ENCODE measurements at places on chromosomes 16 and 17.

- no peak for DNase-seq
These were observed 112.0 kb downstream of the AXIN2 start for GRCh38 chr17:65449495-65449894.

- DNase-seq: no peak
These were observed 37.8 kb upstream of the C16orf78 start for GRCh38 chr16:49335828-49336227.

DNA sequence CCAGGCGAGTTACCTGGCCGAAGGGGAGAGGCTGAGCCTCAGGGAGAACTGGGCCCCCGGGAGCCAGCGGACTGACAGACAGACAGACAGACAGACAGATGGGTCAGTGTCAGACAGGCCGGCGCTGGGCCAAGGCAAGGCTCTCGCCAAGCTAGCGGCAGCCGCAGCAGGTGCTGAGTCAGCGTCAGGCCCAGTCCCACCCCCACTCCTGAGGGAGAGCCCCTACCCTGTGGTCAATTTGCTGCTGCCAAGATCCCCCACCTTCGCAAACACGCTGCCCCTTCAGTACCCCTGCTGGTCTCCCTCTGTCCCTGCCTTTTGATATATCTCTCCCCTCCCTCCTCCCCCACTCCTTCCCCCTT, 1.5 kb downstream of the FGF11 start:
- DNase-seq: no peak

GRCh38 chr16:4387781-4388180, 16.1 kb downstream of the VASN start:
- no peak for DNase-seq

DNA sequence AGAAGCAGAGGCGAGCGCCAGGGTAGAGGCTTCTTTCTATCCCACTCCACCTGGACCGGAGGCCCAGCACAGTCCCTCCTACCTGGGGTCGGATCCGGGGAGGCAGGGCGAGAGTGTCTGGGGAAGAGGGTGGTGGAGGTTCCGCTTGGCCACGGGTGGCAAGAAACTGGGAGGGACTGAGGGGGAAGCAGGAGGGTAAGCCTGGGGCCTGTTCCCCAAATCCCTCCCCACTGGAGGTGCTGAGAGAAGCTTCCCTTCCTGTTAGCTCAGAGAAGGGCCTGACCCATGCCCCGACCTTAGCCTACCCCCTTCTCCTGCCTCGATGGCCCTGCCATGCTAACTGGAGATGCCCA, 1.8 kb upstream of the TPPP3 start:
- no peak for DNase-seq

- DNase-seq: no peak
These were observed 41.2 kb downstream of the TTC19 start for GRCh38 chr17:16040710-16041251.

DNA sequence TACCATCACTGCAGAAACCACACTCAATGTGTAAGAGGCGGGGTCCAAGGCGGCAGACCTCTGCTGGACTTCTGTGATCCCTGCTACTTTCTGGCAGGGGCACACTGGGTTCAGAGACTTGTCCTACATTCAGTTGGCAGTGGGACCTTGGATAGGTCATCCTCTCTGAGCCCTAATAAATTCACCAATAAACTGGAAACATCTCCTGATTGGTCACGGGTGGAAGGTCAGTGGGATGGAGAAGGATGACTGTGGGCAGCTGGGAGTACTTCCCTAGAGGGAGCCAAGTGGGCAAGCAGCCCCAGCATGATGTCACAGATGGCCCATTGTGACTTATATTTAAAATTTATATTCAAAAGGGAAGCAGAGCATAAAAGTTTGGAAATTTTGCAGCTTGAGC, 49.7 kb downstream of the RNF112 start:
- DNase-seq: no peak

GRCh38 chr16:55501549-55502322, 7.1 kb upstream of the LPCAT2 start:
- no peak for DNase-seq

- no peak for DNase-seq
These were observed 2.3 kb downstream of the PDK2 start for GRCh38 chr17:50097455-50097854.

- no peak for DNase-seq
These were observed 15.9 kb upstream of the SLC38A10 start for GRCh38 chr17:81310949-81311550.

DNA sequence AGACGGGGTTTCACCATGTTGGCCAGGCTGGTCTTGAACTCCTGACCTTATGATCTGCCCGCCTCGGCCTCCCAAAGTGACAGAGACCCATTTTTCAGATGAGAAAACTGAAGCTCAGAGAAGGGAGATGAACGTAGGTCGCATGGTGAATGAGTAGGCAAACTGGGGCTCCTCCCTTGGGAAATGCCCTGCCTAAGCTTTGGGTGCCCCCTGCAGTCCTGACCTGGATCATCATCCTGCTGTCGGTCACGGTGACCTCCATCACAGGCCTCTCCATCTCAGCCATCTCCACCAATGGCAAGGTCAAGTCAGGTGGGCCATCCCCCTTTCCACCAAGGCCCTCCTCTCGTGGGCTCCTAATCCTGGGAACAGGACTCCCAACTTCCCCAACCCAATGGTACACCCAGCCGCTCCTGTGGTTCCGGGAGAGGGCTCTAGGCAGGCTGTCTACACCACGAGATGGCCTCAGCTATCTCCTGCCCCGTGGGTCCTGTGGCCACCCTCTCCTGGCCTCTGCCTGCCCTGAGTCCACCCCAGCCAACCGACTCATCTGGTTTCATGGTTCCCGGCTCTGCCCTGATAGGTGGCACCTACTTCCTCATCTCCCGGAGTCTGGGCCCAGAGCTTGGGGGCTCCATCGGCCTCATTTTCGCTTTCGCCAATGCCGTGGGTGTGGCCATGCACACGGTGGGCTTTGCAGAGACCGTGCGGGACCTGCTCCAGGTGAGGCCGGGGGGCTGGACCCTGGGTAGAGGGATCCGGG, 4.7 kb downstream of the SLC12A3 start:
- no peak for DNase-seq

GRCh38 chr16:57356547-57356946, 2.0 kb upstream of the CCL22 start:
- DNase-seq: no peak

DNA sequence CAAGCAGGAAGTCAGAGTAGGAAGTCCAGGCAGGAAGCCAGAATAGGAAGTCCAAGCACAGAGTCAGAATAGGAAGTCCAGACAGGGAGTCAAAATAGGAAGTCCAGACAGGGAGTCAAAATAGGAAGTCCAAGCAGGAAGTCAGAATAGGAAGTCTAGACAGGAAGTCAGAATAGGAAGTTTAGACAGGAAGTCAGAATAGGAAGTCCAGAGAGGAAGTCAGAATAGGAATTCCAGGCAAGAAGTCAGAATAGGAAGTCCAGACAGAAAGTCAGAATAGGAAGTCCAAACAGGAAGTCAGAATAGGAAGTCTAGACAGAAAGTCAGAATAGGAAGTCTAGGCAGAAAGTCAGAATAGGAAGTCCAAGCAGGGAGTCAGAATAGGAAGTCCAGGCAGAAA, 105.3 kb upstream of the C16orf82 start:
- no peak for DNase-seq

- DNase-seq: no peak
These were observed 1.4 kb upstream of the HES7 start for GRCh38 chr17:8125154-8125946.

DNA sequence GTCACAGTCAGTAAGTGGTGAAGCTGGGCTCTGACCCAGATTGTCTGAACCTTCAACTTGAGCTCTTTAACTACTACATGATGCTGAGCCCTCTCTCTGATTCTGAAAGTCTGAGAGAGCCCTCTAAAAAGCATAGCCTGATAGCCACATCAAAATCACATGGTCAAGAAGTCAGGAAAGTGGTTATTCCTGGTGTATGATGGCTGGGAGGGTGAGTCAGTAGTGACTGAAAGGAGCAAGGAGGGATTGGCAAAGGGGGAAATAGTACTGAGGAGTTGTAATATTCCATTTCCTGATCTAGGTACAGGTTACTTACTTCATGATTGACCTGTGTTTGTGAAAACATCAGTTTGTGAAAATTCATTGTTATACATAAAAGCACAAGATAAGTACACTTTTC, 89.1 kb downstream of the SSH2 start:
- no peak for DNase-seq

DNA sequence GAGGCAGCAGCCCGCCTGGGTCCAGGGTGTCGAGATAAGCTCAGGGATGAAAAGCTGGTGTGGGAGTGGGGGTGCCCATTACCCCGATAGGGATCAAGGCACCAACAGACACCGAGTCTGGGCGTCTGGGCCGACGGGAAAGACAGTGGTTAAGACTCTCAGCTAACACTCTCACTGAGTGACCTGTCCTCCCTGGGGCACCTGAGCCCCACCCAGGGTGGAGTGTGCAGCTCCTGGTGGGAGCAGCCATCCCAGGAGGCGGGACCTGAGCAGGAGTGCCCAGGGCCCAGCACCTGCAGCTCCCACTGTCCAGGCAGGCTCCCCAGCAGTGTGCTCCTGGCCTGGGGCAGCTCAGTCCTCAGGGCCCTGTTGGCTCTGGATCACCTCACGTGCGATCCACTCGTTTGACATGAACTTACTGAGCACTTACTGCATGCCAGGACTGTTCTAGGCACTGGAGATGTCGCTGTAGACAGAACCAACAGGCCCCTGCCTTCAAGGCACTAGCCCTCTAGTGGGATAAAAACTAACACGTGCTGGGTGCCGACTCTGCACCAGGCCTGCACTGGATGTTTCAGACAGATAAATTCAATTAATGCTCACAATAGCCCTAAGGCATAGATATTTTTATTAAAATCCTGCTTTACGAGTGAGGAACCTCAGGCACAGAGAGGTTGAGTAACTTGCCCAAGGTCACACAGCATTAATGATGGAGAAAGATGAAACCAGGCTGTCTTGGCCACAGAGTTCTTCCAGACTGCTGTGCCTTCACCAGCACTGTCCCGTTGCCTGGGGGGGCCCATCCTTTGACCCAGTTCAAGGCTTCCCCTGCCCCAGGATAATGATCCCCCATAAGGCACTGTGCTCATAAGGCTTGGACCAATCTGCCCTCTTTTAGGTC, 1.9 kb downstream of the EVPLL start:
- DNase-seq: no peak

GRCh38 chr16:68365167-68365817, 54.5 kb downstream of the PRMT7 start:
- no peak for DNase-seq

DNA sequence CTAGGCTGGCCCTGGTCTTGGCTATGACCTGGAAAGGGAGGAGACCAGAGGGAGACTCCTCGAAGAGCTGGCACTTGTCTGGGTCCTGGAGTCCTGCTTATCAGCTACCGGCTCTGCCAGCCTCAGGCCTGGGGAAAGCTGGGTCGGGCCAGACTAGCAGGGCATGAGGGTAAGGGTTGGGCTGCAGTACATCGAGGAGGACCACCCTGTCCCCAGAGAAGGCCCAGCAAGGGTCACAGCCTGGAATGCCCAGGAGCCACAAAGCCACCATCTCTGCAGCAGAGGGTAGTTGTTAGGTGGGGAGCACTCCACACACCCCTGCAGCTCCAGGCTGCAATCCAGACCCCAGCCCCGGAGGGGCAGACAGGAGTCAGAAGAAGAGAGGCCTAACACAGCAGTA, 54.0 kb downstream of the SLC6A2 start:
- DNase-seq: no peak

DNA sequence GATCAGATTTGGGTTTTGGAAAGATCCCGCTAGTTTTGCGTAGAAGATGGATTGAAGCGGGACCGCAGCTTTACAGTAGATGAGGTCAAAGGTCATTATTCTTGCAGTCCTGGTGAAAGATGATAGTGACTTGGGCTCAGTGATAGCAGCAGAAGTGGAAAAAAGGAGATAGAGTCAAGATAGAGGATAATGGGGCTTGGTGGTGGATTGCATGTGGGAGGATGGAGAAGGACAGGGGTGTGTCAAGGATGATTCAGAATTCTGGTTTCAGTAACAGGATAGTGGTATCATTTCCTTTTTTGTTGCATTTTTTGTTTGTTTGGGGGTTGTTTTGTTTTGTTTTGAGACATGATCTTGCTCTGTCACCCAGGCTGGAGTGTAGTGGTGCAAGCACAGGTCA, 28.7 kb downstream of the CHD9NB start:
- DNase-seq: no peak

DNA sequence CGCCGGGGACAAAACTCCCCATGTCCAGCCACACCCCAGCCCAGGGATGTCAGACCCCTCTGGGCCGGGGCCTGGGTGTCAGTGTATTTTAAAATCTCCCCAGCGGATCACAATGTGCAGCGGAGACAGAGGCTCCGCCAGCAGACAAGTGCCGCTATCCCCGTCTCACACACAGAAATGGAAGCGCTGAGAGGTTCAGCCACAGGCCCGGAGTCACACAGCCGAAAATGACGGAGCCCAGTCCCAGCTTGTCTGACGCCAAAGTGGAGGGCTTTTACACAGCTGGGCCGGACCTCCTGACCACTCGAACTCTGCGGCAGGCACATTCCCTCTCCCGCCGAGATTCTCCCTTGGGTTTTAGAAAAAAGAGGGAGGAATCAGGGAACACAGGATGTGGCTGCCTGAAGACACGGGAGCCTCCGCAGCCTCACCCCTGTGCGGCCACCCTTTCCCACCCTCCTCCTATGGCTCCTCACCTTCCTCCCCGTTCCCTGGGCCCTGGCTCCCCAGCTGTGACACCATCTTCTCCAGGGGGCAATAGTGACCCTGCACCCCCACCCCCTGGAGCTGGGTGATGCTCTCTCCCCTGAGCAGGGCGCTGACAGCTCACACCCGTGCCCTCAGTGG, 6.8 kb upstream of the OSGIN1 start:
- DNase-seq: no peak

- DNase-seq: no peak
These were observed 7.2 kb downstream of the ARL2BP start for GRCh38 chr16:57252148-57252721.

DNA sequence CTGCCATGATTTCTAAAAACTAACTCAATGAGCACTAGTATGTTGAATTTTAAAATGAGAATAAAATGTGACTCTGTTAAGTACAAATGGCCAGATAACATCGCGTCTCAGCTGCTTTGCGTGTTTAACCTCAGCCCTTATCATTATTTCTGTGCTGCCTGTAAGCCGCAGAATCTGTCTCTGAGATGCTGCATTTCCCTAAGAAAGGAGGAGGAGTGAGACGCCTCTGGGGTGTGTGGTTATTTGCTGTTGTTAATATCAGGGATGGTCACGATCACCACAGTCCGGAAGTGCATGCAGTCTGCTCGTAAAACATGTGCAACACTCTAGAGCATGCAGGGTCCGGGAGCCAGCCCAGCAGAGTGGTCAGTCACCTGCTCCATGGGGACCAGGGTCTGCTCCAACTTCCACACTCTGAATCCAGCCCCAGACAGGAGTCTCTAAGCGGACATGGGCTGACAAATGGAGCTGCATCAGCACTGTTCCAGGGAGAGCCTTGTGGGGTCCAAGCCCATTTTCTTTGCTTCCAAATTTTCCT, 342.5 kb downstream of the MAF start:
- DNase-seq: no peak
